NT2/D1 (cell line): ENCODE measurements at places on chromosomes 6 and 20.

DNA sequence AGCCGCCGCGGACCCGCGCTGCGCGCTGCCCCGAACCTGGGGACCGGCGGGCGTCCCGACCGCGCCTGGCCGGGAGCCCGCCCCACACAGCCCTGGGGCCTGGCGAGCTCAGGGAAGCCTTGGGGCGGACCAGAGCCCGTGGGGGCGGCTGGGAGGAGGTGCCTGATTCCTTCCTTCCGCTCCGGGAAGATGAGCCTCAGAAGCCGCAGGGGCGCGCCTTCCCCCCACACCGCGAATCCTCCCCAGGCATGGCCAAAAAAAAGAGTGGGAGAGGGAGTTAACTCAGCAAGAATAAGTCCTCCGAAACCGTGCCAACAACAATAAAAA lies at the start of gene CBLN4:
TSS of gene CBLN4 (minus strand) at position 131 of the 327 bp plus-strand sequence. CDS start 1,348 bp downstream, outside the sequence.
- no peak for DNase-seq

GRCh38 chr6:20403766-20404640 lies 2.3 kb downstream of the E2F3 start:
- no peak for DNase-seq

GRCh38 chr6:132322398-132322797 lies 78.9 kb downstream of the MOXD1 start:
- no peak for DNase-seq

DNA sequence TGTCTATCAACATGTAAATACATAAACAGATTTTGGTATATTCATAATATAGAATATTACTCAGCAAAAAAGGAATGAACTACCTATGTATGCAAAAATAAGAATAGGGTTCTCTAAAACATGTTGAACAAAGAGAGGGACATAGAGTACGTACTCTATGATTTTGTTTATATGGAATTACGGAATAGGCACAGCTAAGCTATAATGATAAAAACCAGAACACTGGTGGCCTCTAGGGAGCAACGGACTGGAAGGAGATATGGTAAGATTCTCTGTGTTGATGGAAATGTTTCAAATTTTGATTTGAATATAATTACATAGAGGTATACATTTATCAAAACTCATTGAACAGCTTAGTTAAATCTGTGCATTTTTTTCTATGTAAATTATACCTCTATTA lies 19.6 kb downstream of the ADGRG6 start:
- DNase-seq, result no peak

DNA sequence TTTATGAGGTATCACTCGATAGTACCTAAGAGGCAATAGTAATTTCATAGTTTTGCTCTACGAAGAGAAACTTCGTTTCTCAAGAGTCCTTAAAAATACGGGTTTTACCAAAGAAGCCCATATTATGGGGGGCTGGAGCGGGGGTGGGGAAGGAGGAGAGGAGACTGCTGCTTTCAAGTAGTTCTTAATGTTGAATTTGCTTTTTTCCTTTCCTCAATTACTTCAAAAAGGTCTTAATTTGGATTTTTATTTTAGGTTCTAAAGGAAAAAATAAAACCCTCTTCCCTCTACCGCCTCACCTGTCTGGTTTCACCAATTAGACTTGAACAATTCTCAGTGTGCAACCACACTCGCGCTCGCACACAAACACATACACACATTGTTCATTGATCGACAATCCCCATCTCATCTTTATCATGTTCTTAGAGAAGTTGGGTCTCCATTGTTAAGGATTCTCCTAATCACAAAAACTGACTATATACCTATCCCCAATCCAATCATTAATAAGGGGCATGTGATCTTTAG lies 97.2 kb downstream of the HFE start:
- DNase-seq, result no peak

DNA sequence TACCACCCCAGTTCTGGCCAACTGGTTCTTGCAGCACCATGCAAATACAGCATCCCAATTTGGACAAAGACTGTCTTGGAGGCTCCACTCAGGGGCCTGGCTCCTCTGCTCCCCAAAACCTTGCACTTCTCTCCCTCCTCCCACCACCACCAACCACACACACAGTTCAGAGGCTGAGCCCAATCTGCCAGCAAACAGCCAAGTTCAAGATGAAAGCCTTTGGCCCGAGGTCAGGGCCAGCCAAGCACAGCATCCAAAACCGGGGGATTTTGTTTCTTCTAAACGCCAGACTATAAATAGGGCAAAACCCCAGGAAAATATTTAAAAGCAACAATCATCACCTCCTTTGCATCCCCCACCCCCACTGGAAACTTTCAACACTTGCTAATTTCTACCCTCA lies 5.7 kb downstream of the KCNK5 start:
- DNase-seq, result no peak

DNA sequence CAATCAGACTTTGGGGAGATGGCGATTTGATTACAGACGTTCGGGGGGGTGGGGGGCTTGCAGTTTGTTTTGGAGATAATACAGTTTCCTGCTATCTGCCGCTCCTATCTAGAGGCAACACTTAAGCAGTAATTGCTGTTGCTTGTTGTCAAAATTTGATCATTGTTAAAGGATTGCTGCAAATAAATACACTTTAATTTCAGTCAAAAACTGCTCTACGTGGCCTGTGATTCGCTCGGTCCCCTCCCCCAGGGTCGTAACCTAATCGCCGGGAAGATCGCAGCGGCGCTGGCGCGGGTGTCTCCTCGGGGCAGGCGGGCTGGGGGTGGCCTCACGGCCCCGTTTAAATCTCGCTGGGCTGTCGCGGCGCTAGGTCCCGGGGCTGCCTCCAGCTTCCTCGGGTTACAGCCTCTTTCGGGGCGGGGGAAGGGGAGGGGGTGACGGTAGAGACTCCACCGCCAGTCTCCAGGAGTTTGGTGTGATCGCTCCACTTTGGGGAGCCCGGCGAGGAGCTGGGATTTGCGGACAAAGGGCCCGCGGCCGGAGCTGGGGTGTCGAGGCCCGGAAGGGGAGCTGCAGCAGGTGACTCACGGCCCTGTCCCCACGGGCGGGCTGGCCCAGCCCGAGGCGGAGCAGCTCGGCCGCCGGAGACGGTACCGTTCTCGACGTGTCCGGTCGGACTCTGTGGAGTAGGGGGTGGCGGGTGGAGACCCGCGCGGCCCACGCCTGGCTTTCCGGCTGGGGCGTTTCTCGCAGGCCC lies 4.2 kb downstream of the FOXC1 start:
- DNase-seq, result no peak

GRCh38 chr6:129884211-129884610 lies 23.1 kb upstream of the TMEM244 start:
- no peak for DNase-seq

DNA sequence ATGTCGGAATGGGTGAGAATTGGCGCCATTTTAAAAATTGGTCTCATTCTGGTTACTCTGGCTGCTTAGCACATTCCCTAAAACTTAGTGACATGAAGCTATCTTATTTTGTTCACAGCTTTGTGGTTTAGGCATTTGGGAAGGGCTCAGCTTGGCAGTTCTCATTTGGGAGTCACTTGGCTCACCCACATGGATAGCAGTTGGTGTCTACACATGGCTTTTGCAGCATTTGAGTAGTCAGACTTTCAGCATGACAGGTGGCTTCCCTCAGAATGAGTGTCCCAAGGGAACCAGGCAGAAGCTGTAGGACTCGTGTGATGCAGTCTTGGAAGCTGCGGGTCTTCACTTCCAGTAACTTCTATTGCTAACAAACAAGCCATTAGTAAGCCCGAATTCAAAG lies 64.6 kb downstream of the UST start:
- DNase-seq, result no peak

DNA sequence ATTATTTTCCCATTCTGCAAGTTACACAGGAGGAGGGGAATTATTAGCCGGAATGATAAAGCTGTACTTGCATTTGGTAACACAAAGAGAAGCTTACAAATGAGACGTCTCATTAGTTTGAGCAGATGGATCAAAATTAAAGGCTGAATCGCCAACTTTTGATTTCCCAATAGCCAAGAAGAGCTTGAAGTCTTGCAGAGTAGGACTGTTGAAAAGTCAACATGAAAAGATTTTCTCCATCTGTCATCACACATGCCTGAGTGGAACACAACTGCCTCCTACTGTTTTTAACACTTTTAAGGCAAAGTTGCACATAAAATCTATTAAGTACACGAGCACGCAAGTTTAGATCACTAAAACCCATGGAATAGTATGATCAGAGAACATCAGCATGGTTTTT lies 176.2 kb downstream of the ASCC3 start:
- DNase-seq, result no peak

DNA sequence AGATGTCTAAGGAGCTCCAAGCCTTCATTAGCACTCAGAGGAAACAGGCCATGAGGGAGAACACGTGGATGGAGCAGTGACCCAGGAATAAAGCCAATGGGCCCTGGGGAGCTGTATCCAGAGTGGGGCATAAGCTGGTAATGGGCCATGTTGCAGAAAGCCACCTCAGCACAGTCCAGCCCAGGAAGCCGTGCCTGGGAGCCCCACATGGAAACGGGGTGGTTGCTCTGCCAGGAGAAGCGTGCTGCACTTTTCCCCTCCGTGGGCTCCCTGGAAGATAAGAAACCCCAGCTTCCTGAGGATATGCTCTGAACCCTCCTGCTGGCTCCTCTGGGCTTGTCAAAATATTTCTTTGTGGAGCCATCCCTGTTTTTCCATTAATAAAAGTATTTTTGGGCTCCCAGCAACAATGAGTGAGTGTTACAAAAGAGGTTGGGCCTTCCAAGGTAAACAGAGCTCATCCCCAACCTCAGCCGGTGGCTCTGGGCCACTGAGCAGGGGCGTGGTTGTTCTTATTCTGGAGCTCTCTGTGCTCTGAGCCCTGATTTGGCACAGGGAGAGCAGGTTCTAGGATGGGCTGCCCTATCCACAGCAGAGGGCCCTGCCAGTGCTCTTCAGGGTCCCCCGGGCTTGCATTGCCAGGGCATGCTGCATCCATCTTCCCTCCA lies 31.2 kb upstream of the NFATC2 start:
- DNase-seq, result no peak

DNA sequence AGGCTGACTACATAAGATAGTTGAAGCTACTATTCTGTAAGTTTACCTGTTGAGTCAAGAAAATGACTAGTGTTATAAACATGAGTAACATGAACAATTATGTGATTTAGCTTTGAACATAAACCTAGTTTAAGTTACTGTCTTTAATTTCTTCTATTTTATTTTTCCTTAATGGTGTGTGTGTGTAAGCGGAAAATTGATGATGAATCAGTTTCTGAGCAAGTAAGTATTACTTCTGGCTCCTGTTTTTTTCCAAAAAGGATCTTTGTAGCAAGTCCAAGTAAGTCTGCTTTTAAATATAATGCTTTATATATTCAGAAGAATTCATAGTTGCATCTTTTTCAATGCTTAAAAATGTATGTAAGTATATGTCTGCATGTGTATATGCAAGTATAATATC lies 786.8 kb downstream of the EYS start:
- DNase-seq, result no peak

DNA sequence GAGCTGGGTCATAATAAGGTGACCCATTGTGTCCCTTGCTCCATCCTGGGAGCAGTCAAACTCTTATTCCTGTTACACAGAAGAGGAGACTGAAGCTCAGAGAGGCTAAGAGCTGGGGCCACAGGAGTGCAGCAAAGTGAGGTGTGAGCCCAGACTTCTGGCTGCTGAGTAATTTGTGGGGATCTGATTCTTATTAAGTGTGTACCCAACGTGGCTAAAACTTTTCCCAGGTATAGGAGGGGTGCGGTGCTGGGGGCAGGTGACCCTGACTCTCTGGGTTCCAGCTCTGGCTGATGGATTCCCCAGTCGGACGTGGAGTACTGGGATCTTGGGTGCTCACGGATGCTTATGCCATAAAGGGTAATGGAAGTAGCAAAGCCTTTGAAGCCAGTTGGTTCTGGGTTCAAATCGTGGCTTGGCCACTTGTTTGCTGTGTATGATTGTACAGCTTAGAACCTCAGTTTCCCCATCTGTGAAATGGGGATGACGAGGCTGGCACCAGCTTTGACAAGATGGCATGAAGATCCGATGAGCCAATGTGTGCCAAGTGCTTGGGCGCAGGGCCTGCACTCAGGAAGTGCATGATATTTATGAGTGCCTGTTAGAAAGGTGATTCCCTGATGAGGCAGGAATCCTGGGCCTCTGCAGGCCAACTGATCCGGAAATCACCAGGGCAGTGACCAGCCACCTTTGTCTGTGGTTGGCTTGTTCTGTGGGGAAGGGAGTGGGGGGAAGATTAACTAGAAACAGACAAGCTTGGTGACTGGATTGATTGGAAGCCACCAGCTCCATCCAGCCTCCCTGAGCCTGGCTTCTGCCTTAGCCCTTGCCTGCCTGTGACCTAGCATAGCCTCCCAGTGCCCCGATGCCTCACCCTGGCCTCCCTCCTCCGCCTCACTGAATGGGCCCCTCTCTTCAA lies 6.0 kb downstream of the SRC start:
- DNase-seq, result no peak

GRCh38 chr20:44642203-44643153 lies 9.0 kb downstream of the ADA start:
- peak; percentile 44 for DNase-seq

GRCh38 chr6:149754548-149754947 lies 5.0 kb downstream of the PCMT1 start:
- DNase-seq, result no peak

- no peak for DNase-seq
Measured at GRCh38 chr6:45445364-45445748, 67.6 kb upstream of the SUPT3H start.

- DNase-seq, result no peak
Measured at GRCh38 chr6:108916026-108916686, 67.9 kb downstream of the ARMC2 start.

GRCh38 chr20:46071573-46071972 lies 18.2 kb downstream of the NCOA5 start:
- no peak for DNase-seq

- DNase-seq, result no peak
Measured at GRCh38 chr6:7424967-7425807, 35.6 kb downstream of the RIOK1 start.

GRCh38 chr20:33554914-33555420 lies 65.1 kb downstream of the CBFA2T2 start:
- no peak for DNase-seq

DNA sequence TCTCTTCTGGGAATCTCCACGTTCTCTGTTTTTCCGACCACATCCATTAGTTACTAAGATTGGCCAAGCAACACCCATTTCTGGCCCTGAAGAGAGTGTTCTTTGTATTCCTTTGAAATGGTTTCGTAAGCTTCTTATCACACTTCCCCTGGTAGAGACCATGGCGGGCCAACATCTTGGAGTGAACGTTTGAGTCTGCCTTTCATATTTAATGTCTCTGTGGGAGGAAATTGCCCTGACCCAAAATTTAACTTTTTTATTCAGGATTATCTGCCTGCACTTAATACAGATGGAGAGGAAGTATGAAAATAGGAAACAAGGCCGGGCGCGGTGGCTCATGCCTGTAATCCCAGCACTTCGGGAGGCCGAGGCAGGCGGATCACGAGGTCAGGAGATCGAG lies 177.0 kb upstream of the SNX9 start:
- no peak for DNase-seq

DNA sequence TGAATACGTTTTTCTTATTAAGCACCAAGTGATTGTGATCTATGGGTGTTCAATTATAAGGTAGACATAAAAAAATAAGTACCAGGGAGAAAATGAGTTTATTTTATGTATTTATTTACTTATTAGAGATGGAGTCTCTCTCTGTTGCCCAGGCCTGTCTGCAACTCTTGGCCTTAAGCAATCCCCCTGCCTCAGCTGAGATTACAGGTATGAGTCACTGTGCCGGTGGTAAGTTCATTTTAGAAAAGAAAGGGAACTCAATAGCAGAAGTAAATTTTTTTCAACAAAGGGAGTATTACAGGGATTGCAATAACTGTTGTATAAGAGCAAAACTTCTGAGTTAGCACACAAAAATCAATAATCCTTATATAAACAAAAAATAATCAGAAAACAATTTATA lies 98.7 kb upstream of the FUT9 start:
- no peak for DNase-seq
